ENCODE measurements at places on chromosomes 7 and 10.

GRCh38 chr7:102873470-102874165, 39.2 kb upstream of the LRRC17 start:
- DNase-seq: no peak

- DNase-seq: no peak
Measured at GRCh38 chr10:63929831-63930467, 408.7 kb downstream of the REEP3 start.

- DNase-seq: no peak
Measured at GRCh38 chr10:89189211-89189734, 17.8 kb downstream of the CH25H start.

DNA sequence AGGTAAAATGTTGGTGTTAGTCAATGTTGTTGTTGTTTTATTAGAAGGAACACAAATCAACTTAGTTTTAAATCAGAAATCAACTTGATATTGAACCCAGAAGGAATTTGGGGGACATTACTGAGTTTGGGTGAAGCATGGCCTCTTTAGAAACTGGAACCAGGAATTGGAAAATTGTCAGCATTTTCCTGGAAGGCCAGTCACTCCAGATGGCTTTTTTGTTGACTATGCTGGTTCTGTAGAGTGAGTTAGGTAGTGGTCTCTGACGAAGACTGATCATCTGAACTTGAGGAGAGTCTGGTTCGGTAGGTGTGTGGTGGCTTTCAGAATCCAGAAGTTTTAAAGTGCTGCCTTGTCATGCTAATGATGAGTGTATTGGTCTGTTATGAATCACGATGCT, 111.5 kb downstream of the BMPER start:
- DNase-seq: no peak

- no peak for DNase-seq
Measured at GRCh38 chr10:93917821-93918220, 24.0 kb downstream of the SLC35G1 start.

DNA sequence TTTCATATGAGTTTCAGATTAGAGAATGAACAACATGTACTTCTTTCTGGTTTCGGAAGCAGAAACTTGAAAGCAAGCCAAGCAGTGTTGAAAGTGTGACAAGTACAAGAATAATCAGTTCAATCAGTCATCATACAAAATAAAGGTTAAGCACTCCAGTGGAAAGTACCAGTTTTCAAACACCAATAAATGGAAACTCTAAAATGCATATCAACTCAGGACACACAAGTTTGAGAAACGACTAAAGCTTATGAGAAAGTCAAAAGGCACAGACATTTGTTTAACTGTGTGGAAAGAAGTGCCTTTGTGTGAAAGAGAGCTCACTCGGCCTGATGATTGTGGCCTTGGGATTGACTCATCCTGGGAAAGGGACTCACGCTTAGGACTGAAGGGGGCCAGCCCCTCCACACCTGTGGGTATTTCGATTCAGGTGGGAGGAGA, 60.6 kb upstream of the AKR1C1 start:
- DNase-seq: no peak

DNA sequence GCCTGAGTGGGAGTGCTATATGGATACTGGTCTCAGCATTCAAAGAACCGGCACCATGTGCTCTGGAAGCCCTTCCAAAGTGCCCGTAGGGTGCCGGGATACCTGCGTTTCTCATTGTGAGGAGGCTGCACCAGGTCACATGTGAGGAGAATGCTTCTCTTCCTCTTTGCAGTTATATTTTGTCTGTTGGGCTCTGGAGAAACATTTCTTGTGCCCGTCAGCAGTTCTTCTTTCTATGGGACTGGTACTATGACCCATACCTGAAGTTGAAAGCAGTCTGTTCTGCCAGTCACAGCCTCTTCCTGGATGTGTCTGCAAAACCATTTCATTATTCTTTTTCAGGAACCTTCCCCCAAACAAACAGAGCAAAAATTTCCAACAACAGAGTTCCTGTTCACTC, 465.0 kb downstream of the SUGCT start:
- no peak for DNase-seq

- no peak for DNase-seq
Measured at GRCh38 chr10:97796651-97797050, 24.9 kb upstream of the SFRP5 start.

GRCh38 chr10:109327266-109327665, 596.0 kb downstream of the XPNPEP1 start:
- no peak for DNase-seq

Data from stimulated activated CD8-positive, alpha-beta memory T cell treated with anti-CD3 and anti-CD28 coated beads, Interleukin-7, amount 100 ng/mL, for 1 hour (primary cell).